ENCODE measurements at places on chromosomes 7 and 10.

DNA sequence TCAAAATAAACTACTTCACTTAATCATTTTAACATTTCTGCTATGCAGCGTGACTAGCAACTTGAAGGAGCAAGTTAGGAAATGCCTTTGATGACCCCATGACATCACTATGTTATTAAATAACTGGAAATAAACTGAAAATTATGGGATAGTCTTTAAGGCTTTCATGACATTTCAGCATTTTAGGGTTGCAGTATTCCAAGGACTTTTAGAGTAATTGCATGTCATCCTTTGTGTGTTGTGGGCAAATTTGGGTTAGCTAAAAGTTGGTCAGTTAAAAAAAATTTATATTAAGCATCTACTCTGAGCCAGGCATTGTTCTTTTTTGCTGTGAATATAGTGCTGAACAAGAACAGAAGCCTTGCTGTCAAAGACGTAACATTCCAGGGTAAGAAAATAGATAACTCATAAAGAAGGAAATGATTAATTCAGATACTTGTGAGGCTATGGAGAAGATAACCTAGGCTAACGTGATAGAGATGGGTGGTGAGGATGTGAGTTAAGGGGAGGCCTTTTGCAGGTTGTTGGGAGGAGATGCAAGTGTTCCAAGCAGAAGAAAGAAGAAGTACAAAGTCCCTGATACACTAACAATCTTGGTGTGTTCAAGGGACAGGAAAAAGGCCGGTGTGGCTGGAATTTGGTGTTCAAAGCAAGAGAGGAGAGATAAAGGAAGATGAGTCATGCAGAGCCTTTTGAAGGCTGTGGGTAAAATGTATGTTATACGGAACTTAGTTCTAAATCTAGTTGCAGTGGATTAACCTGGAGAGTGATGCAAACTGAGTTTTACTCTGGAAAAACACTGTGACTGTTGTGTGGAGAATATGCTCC is 610.2 kb downstream of the AUTS2 start:
- DNase-seq: no peak

DNA sequence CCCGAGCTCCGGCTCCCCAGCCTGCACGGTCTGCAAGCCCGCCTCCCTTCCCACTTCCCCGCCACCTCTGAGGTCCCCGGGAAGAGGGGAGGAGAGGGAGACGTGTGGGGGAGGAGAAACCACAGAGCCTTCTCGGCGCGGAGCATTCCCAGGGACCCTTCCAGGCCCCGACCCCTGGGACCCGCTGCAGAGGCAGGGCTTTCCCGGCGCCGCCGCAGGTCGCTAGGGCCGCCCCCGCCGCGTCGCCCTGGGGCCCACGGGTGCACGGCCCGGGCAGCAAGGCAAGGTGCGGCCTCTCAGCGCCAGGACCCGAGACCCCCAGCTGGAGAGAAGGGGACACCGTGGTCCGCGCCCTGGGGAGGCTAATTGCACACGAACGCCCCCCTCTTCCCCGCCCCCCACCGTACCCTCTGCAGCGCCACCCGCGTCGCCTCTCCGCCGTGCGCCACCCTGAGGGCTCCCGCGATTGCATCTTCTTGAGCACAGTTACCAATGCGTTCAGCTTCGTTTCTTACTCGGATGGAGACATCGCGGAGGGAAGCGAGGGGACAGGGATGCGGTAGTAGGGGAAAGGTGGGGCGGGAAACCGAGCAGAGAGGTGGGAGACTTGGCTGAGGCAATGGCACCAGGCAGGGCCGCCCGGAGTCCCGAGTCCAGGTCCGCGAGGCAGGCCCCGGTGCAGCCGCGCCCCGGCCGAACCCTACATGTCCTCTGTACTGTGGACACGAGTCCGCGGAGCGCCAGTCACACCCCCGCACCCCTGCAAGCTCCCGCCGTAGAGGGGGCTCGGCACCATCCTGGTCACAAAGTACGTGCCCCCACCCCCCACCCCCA is 28.9 kb downstream of the SKIDA1 start:
- DNase-seq: no peak

- DNase-seq: no peak
These were observed 303.1 kb upstream of the IMMP2L start for GRCh38 chr7:111865430-111865829.

DNA sequence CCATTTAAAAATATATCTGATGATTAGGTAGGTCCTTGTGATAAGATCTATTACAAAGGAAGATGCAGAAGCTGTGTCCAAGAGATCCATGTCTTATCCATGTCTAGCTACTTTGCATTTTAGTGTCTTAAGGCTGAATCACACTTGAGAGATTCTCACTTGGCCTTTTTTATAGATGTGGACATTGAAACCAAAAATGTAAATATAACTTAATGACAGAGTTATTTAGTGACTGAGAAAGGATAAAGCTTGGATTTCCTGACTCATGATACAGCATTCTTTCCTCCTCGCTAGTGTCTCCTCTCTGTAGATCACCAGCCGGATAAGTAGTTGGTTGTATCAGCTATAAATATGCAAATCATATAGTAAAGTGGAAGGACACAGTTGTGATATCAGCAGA is 23.3 kb downstream of the INHBA start:
- DNase-seq: no peak

GRCh38 chr7:23247603-23248335 is 1.2 kb downstream of the GPNMB start:
- DNase-seq: no peak

GRCh38 chr7:1659696-1660095 is 10.4 kb upstream of the ELFN1 start:
- DNase-seq: no peak

DNA sequence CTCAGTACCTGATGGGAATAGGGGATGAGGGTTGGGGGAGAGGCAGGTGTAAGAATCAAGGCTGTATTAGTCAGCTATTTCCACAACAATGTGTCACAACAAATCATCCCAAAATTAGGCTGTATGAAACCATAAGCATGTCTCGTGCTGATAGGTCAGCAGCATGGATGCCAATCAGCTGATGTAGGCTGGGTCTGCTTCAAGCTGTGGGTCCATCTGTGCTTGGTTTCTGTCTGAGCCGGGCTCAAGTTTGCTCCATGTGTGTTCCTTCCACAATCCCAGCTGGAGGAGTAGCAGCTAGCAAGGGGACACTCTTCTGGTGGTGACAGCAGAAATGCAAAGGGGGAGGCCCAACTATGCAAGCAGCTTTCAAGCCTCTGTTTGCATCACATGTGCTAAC is 97.9 kb upstream of the ZNF746 start:
- no peak for DNase-seq

- no peak for DNase-seq
These were observed 29.9 kb upstream of the PBLD start for GRCh38 chr10:68362590-68362989.

- no peak for DNase-seq
These were observed 187.9 kb downstream of the CDC14C start for GRCh38 chr7:49112222-49112621.

DNA sequence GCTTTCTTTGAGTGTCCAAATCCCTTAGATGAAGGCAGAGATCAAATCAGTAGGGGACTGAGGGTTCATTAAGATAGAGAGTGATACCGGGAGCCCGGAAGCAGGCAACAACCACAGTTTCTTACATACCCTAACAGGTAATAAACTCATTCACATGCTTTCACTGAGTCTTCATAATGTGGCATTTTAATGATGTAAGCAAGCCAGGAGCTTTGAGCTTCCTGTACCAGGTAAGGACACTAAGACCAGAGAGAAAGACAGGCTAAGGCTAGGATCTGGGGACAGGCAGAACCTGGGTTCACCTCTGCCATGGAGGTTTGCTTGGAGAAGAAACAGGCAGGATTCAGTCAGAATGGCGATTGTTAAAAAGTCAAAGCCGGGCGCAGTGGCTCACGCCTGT is 618.3 kb downstream of the GALNT17 start:
- no peak for DNase-seq

DNA sequence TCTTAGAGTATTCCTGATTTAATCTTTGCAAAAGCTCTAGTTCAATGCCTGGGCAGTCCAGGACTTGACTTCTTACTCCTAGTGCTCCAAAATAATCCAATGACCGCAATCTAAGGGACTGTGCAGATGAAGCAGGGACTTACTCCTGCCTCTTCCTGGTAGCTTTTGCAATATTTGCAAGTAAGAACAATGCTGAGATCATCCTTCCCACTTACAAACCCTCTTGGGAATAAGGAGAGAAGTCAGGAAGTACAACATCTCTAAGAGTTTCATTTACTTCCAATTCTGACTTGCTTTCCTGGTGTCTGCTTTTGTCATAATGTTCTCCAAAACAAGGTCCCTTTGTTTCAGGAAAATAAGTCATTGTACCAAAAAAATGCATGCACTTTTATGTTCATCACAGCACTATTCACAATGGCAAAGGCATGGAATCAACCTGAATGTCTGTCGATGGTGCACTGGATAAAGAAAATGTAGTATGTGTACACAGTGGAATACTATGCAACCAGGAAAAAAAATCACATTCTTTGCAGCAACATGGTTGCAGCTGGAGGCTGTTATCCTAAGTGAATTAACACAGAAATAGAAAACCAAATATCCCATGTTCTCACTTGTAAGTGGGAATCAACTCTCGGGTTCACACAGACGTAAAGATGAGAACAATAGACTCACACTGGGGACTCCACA is 7.1 kb upstream of the KCNMA1 start:
- no peak for DNase-seq

GRCh38 chr7:113054938-113055337 is 31.7 kb downstream of the GPR85 start:
- no peak for DNase-seq

DNA sequence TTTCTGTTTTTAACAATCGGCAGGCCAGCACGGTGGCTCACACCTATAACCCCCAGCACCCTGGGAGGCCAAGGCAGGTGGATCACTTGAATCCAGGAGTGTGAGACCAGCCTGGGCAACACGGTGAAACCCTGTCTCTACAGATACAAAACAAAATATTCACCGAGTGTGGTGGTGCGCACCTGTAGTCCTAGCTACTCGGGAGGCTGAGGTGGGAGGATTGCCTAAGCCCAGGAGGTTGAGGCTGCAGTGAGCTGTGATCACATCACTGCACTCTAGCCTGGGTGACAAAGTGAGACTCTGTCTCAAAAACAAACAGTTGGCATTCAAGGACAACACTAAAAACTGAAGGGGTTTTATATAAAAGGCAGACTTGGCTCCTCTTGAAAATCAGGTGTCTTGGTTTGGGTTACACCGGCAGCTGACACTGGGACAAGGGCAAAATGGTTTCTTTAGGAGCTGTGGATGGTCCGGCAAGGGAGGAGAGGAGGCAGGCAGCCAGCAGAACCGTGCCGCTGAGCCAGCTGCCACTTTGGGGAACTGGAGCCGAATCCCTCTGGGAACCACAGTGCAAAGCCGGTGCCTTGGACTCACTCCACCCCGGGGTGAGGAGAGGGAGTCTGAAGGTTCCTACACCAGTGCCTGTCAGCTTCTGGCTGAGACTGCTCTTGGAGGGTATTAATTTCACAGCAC is 52.6 kb downstream of the CHST3 start:
- DNase-seq: no peak

GRCh38 chr7:15687546-15688278 is 1.2 kb upstream of the MEOX2 start:
- DNase-seq: no peak

DNA sequence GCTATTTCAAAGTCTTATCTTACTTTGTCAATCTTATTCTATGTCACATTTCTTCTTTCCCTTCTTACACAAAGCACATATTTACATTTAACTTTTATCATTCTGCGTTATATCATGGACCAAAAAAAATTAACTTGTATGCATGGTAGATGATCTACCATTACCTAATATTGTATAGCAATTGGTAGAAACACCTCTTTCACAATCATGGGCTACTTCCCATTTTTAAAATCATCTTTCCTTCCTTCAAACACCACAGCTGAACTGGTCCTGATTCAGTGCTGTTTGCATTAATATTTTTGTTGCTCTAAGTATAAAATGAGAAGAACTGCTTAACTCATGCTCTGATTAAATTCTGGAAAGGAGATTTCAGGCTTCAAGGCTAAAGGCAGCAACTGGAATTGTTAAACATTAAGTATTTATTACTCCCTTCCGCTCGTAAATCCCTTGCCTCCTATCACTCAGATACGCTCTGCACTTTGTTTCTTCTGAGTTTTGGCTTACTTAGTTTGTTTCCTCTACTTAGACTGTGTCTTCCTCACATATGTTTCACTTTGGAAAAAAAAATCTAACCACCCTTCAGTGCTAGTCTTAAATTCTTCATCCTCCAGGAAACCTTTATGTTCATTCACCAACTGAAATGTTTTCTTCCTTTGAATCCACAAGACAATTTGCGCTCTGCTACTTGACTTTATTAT is 901.4 kb downstream of the PCDH15 start:
- DNase-seq: no peak

DNA sequence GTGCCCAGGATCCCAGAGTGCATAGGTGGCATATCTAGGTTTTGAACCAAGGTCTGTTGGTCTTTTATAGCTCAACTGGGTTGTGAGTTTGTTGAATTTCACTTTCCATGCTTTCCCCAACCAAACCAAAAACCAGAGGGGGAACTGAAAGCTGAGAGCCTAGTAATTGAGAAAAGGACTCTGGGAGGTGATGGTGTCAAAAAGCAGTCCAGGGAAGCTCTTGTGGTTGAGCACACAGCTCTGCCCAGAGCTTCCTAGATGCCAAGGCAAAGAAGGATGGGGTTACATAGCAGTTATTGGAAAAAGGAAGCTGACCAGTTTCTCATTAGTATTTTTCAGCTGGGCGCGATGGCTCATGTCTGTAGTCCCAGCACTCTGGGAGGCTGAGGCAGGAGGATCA is 9.9 kb downstream of the POR start:
- no peak for DNase-seq

DNA sequence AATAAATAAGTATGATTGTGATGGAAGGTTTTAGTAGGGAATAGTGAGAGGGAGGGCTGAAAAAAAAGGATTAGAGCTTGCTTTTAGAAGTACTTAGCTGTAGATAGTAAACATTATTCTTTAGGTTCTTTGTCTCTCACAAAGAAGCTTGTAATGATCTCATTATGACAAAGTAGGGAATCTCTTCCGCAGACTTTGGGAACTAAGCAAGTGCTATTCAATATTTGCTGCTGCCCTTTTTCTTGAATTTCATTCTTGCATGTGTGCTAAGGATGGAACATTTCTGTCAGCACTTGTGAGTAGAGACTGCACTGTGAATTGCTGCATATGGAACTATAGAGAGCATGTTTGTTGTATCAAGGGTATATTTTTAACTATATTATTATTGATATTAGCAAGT is 173.4 kb downstream of the ST7 start:
- DNase-seq: no peak

DNA sequence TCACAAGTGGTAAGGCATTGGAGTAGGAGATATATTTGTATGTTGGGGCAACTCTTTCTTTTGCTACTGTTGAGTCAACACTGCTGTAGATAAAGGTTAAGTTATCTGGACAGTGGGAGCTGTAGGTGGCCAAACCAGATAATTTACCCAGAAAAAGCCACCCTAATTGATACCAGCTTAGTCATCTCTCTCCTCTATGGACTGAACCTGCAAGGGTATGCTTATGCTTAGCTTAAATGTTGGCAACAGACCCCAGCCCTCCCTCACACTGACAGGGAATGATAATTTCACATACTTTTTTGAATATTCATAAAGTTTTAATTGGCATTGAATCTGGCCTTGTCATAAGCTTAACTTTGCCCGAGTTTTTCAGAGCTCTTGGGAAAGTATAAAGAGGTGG is 66.3 kb downstream of the CREB5 start:
- DNase-seq: no peak

GRCh38 chr7:108629651-108630400 is 60.2 kb downstream of the DNAJB9 start:
- DNase-seq: no peak

- no peak for DNase-seq
These were observed 7.1 kb upstream of the ZNF117 start for GRCh38 chr7:64997927-64998391.
